ENCODE measurements at places on chromosomes 2 and 18.

GRCh38 chr2:160582490-160583145 lies 89.0 kb upstream of the RBMS1 start:
- DNase-seq, result no peak

DNA sequence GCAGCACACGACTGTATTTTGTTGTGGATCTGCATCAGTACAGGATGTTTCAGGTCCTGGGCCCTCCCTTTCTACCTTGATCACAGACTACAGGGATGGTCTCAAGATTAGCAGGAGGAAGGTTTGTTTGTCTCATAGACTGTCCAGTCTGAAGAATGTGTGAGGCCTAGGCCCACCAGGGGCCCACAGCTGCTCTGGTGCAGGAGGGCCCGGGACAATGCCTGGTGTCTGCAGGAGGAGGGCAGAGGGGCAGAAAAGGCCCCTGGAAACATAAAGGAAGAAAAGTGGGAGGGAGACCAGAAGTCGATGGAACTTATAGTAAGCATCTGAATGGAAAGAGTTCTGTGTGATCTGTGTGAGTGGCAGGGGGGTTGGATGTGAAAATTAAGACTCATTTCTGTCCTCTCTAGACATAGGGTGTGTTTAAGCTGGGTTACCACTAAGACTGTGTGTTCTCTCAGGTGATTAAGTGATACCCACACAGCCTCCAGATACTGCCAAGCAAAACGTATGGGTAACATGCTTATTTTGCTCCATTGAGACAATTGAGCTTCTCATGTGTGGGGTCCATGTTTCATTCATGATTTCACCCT lies 33.4 kb upstream of the LPIN2 start:
- no peak for DNase-seq

- DNase-seq, result no peak
Observed at GRCh38 chr2:108970369-108970768, 18.7 kb downstream of the EDAR start.

GRCh38 chr2:233081232-233081730 lies 21.1 kb downstream of the INPP5D start:
- no peak for DNase-seq

- no peak for DNase-seq
Observed at GRCh38 chr2:58377181-58377580, 136.1 kb upstream of the FANCL start.

- no peak for DNase-seq
Observed at GRCh38 chr2:72893594-72894319, 6.5 kb downstream of the SPR start.

GRCh38 chr2:162220368-162220767 lies 22.9 kb downstream of the FAP start:
- DNase-seq, result no peak

GRCh38 chr2:27182346-27182745 lies 29.5 kb upstream of the ATRAID start:
- no peak for DNase-seq

DNA sequence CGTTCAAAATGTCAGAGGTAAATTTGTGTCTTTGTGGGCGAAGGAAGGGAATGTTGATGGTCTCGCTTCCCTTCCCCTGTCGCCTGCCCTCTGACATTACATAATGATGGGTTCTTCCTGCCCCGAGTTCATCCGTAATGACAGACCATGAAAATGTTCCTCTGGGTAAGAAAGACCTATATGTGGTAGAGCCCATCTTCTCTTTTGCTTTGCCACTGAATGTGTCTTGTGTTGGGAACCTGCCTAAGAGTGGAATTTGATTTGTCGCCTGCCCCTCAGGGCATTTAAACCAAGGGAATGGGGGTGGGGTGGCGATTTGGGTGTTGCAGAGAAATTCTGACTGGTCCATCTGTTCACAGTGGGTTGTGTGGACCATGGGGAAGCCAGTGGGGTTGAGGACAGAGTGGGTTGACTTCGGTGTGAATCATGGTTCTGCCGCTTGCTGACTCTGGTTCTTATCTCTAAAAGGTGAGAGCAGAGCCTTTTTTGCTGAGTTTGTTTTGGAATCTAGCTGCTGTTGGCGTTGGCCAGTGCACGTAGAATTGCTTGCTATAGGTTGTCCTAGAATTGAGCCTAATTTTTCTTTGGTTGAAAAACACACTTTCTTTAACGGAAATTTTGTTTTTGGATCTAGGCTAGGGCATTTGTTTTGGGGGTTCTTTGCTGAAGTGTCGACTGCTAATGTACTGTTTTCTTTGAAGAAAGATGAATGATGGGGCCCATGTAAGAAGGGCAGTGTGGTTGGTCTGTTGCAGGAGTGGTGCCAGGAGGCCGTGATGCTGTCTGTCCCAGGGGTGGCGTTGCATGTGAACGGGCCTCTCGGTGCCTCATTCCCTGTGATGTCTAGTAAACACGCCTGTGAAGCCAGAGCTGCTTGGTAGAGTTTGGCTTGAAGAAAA lies 1.3 kb downstream of the INPP4A start:
- DNase-seq, result no peak

DNA sequence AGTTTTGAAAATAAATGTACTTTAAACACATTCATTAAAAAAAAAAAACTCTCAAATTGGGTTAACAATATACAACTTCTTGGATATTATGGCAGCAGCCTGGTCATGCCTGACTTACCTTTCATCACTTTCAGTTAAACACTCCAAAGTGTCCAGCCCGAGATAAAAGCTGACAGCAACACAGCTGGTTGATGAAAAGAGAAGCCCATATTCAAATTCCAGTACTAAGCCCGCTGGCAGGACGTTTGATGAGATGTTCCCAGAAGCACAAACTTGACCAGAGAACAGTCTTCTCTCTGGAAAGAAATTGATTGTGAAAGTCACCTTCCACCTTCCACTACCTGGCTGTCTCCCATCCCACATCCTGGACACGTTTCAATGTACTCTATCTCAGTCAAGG lies 586.3 kb downstream of the TDRD15 start:
- DNase-seq, result no peak

GRCh38 chr2:107259408-107260195 lies 373.6 kb upstream of the ST6GAL2 start:
- no peak for DNase-seq

DNA sequence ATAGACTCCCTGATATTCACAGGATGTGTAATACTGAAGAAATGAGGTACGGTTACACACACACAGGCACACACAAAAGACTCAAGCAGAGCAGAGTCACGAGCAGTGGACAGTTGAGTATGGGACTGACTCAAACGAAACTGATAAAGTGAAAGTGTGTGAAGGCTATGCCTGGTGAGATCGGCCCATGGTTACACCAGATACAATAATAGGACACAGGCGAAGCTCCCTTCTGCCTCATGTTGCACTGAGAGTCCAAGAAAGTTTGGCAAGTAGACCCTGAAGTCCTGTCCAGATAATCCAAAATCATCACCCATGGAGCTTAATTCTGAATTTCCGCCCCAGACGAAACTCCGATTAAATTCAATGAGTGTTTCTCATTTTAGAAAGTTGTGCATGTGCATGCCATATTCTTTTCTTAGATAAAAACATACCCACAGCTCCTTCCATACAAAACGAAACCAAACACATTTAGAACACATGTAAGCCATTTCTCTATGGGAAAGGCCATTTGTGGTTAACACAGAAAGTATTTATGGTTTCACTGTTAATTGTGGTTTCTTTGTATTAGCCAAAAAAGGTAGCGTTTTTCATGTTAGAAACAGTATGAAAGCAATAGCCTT lies 567.6 kb downstream of the PLCL1 start:
- peak; percentile 5 for DNase-seq

DNA sequence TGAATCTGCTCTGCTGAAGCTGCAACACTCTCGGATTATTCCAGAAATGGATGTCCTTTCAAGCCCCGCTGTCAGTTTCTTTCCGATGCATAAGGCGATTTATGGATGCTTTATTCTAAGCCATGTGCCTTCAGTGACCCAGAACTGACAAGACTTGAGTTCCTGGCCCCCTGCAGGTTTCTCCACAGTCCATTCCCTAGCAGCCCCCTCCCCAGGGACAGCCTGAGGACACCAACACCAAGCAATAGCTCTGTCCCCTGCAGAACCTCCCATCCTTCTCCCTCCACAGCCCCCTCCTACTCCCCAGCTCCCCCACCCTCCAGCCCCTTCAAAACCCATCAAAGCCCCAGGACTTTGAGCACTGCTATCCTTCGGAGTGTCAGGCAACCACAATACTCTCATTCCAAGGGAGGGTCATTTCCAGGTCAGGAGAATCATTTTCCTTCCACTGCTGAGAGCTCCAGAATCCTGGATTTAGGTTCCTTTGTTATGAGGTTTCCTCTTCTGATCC lies 24.6 kb upstream of the SPP2 start:
- DNase-seq, result no peak

DNA sequence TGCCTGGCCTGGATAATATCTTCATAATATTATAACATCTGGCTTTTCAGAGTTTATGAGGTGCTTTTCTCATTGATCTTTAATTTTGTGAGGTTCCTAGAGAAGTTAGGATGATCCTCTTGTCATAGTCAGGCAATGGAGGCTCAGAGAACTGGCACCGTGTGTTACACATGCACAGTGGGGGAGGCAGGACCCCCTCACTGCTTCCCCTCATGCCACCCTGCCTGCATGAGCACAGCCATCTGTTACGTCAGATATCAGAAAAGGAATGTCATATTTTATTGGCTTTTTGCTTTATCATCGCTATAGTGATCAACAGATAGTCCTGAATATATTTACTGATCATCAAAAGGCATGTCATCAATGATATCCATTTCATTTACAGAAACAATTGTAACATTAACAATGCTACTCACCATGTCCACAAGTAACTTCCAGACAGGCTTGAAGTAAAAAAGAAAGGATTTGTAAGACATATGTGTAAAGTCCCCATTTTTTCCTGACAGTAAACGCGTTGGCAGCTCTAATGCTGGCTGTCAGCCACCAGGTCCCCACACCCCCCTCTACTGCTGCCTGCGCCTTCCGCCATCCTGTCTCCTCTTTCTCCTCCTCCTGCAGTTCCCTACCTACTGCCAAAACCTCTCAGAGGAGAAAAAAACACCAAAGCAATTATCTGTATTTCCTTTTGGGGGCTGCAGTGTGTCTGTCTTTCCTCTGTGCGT lies 18.8 kb downstream of the ENOSF1 start:
- DNase-seq, result no peak

- no peak for DNase-seq
Observed at GRCh38 chr2:201362396-201362795, 5.3 kb upstream of the FLACC1 start.

DNA sequence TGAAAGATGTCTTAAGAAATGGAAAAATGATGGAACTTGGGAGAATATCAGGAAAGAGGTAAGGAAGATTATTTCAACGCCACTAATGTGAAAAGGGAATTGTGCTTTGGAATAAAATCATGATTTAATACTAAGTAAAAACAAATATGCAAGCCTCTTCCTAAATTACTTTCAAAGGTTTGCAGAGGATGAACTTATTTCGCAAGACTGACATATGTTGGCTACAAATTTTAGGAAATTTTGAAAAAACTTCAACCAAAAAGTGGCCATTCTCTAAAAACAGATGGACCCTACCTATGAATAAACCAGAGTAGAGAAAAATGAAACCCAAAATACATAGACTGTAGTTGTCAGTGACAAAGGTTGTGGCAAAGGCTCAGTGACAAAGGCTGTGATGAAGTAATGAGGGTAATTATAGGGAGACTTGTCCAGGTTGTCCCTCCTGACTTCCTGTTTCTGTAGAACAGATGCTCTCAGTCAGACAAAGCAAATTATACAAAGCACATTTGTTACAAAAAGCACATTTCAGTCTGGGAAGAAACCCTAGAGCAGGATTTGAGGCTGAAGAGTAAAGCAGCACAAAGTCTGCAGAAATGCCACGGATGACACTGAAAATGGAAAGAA lies 39.5 kb downstream of the SFT2D3 start:
- DNase-seq, result no peak

DNA sequence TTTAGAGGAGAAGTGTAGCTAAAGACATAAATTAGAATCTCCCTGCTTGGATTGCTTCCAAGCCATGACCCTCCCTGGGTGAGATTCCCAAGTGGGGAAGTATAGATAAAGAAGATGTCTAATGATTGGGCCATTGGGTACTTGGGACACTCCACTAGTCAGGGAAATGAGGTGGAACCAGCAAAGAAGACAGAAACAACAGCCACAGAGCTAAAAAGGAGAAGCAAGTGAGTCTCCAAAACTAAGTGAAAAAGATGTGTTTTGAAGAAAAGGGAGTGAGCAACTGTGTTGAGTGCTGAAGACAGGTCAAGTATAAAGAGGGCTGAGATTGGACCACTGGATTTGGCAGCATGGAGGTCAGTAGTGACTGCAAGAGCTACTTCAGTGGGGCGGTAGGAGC lies 276.7 kb upstream of the STON1 start:
- DNase-seq, result no peak

DNA sequence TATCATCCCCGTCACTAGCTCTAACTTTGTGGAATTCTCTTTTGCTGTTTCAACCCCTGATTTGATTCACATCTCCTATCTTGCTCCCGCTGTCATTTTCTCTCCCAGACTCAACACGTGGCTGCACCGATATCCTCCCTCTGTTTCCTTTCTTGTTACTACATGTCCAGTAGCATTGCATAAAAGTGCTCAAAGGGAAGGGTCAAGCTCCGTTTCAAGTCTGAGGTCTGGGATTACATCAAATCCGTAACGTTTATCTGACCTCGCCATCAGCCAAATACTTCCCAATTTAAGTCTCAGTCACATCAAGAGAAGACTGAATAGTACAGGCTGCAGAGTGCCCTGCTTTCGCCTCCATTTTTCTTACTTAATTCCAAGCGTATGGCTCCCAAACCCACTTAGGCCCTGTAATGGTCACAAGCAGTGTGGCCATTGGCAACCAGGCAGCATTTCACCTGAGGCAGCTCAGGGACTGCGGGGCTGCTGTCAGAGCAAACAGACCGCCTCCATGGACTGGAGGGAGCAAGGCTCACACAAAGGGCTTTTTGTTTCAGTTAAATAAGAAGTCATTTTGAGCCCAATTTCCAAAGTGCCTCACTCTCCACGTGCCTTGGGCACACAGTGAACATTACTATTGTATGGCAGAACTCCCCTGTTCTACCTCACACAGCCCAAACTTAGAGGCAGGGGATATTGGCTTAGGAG lies 217.8 kb downstream of the BCL11A start:
- DNase-seq, result no peak
